ENCODE measurements at places on chromosomes 7 and 10.

DNA sequence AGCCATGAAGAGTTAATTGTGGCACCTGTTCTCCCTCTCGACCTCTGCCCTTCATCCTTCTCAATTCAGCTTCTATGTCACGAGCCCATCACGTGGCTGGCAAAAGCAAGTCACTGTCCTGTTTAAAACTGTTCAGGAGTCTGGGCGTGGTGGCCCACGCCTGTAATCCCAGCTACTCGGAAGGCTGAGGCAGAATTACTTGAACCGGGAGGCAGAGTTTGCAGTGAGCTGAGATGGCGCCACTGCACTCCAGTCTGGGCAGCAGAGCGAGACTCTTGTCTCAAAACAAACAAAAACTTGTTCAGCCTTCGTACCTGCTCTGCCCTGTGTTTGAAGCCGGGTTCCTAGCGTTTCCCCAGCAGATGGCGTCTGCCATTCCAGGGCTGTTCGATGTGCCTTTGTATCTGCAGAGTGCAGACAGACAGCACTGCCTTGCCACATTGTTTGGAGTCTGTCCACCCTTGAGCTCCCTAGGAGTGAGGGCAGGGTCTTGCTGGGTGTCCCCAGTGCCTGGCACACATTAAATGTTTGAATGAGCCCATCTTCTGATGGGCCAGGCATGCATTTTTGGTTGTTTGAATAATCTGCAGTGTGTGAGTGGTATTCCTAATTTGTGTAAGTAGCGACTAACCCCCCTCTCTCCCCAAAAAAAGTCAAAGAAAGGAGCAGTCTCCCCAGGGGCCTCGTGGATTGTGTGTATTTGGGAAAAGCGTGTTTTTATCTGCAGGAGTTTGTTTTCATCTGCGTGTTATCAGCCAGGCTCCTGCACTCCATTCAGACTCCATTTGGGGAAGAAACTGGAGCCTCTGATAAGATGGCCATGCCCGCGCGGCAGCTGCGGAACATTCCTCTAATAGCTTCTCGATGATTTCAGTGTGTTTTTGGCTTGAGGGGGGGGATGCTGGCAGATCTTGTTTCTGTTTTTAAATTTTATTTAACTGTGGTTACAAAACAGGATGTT is 61.2 kb downstream of the DNAJB6 start:
- no peak for DNase-seq

- no peak for DNase-seq
These were observed 171.1 kb downstream of the FAM107B start for GRCh38 chr10:14603534-14604102.

DNA sequence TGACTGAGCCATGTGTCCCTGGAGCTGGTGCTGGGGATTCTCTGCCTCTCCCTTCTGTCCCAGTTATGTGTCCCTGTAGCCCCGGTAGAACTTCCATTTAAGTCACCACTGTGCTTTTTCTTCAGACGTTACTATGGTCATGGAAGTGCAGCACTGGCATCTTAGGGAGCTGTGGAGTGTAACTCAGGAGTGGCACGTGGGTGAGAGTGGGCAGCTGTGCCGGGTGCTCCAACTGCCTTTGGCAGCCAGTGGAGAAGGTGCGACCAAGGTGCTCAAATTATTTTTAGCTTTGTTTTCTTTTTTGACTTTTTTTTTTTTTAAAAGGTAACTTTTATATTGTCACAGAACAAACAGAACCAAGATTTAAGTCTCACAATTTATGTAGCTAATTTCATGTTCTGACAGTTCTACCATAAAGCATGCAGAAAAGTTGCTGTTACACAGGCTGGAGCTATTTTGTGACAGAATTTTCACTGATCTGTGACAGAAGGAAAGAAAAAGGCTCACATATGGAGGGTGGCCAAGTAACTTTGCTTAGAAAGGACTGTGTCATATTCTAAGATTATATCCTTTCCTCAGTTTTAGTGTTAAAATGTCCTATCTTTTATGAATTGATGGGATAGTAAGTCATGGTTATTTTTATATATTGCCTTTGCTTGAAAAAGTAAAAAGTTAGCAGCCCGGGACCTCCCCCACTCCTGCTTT is 73.9 kb downstream of the SH2D4B start:
- no peak for DNase-seq

DNA sequence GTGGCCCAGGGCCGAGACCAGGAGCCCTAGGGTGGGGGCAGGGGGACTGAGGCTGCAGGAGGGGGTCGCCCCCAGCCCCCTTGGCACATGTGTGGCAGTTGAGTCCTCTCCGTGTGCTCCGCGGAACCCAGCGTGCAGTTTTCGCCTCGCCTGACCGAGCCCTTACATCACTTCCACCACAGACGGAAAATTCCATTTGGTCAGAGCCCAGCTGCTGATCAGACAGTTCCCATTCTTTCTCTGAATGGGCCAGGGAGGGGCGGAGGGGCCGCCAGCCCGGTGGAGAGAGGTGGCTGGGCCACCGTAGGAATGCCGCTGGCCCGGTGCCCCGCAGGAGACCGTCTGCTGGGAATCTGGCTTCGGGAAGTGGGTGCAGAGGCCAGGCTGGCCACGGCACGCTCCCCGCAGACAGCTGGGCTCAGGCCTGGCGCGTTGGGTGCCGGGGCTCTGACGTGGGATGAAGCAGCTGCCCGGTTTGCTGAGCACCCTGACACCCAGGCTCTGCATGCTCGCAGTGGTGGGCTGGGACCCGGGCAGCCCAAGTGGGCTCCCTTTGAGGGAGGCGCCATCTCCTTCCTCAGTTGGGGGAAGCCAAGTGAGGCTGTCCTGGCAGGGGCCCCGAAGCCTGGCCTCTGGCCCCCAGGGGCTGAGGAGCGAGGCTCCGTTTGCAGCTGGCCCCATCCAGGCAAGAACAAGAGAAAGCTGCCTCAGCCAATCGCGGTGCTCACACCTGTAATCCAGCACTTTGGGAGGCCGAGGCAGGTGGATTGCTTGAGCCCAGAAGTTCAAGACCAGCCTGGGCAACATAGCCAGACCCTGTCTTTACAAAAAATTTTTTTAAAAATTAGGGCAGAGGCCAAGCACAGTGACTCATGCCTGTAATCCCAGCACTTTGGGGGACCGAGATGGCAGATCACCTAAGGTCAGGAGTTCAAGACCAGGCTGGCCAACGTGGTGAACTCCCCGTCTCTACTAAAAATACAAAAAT is 9.9 kb downstream of the TTYH3 start:
- no peak for DNase-seq

GRCh38 chr10:28587970-28588290 is 55.0 kb downstream of the WAC start:
- no peak for DNase-seq

DNA sequence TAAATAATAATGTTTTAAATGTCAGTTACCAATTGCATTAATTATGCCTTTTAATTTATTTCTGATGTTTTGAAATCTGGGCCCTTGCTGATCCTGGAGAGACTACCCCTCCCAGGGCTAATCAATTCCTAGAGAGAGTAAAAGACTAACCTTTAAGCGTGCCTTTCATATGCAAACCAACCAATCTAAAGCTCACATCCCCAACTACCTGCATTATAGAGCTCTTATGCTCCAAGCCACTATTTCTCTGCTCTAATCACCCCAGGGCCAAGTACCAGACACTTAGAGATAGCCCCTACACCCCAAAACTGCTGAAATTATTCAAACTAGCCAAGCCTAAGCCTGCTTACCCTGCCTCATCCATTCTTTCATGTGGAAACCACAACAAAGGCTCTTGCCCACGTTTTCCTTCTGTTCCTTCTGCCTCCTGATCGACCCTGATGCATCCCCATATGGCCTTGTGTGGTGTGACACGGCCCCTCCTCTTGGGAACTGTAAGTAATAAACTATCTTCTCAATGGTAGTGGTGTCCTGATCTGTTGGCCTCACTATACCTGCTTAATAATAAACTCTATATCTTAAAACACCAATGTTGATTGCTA is 97.7 kb downstream of the HIBADH start:
- DNase-seq: no peak

DNA sequence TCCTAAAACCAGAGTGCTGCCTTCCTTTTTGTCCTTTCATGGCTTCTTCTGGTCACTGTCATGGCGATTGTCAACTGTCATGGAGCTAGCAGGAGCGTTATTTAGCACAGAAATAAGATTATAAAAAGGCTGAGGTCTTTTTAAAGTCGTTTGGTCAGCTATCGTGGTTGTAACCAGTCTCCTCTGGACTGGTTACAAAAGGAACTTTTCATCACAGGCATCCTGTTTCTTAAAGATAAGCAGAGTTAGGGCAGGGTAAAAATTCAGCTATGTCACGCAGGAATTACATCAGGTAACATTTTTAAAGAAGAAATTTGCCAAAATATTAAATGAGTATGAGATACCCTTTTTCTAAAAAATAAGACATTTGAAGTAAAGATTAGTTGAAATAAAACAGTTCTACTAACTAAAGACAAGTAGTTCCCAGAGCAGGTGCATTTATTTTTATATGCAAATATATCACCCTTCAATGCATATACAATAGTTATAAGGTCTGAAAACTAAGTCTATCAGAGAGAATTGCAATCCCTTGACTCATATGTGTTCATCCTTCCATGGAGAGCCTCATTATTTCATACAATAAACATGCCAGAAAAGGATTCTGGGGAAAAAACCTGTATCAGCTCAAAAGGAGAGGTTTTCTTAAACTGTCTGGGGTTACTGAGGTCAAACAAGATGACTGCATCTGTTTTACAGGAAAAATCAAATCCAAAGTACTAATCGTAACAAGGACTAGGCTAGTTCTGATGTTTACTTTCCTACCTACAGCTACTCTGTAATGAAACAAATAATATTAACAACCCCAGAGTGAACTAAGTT is 20.9 kb downstream of the FAM24A start:
- DNase-seq: no peak

DNA sequence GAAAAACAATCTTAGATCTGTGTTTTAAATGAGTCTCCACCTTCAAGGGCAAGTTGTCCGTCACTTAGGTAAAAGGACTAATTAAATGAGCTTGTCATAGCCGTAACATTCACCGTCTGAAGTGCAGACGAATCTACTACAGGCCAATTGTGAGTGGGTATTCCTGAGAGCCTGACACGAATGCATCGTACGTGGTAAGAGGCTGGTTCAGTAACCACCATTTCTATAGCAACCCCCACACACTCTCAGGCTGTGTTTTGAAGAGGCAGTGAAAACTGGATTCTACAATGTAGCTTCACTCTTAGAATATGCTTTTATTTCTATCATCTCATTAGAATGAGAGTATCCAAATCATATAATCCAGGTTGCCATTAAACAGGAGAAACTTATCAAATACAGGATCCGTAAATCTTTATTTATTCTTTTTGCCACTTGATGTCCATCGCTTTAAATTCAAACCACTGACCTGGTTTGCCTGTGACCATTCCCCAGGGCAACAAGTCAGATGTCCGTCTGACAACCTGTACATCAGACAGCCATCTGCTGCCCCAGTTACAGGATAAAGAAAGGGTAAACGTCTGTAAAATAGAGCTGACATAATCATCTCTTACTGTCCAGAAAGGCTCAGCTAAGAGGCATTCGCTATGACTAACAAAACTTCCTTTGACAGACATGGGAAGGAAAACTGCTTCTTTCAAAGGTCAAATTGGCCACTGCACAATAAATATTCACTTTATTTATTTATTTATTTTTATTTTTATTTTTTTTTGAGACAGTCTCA is 70.3 kb upstream of the NMT2 start:
- DNase-seq: no peak

All from cortex of kidney (tissue), 1 donor.